ENCODE measurements at places on chromosomes 16 and 17.

- DNase-seq = no peak
Observed at GRCh38 chr16:51228097-51228659, 77.1 kb upstream of the SALL1 start.

DNA sequence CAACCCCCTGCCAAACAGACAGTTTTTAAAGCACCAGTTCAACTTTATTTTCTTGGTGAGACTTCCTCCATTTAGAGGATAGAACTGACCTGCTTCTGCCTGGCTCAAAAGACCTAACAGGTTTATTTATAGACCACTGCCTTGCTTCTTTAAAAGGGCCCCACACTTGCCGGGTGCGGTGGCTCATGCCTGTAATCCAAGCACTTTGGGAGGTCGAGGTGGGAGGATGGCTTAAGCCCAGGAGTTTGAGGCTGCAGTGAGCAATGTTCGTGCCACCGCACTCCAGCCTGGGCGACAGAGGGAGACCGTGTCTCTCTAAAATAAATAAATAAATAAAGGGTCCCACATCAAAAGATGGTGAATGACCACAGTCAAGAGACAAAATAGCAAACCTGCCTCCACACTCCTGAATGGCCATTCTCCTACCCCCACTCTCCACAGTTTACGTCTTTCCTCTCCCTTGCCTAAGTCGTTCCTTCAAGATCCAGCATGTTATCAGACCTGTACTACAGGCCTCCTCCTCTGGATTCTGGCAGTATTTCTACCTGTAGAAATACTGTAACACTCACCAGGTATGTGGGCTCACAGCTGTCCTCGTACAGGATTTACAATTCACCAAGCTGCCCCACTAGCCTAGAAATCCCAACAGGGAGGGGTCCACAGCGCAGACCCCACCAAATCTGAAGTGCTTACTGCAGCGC is 95.6 kb downstream of the SMG6 start:
- no peak for DNase-seq

DNA sequence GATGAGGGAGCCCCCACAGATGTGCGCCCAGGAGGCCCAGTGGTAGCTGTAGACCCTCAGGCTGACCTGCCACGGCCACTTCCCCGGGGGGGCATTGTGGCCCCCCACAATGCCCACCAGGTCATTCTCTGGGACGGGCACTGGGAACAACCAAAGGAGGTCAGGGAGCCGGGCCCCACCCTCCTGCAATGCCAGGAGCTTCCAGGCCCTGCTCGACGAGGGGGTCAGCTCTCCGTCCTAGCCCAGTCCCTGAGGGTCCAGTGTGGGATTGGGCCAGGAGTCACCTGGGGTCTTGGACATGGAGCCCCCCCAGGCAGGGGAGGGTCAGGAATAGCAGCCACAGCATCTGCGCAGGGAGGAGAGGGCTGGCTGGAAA is 7.0 kb downstream of the TPSD1 start:
- DNase-seq = no peak

DNA sequence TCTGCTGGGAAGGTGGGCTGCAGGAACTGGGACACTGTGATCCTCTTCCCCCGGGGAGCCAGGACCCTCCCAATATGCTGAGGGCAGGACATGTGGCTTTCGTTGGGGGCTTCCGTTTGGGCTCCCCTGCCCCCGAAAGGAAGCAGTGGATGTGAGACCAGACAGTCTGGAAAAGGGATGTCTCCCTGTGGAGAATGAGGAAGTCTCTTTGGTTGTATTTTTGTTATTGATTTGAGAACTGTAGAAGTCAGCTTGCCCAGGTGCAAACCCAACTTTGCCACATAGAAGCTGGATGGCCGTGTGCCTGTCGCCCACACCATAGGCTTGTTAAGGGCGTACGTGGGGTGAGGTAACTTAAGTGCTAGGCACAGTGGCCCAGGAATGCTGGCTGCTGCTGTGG is 18.8 kb downstream of the LLGL2 start:
- DNase-seq = no peak

GRCh38 chr16:64225036-64225435 is 896.8 kb downstream of the CDH11 start:
- DNase-seq = no peak

DNA sequence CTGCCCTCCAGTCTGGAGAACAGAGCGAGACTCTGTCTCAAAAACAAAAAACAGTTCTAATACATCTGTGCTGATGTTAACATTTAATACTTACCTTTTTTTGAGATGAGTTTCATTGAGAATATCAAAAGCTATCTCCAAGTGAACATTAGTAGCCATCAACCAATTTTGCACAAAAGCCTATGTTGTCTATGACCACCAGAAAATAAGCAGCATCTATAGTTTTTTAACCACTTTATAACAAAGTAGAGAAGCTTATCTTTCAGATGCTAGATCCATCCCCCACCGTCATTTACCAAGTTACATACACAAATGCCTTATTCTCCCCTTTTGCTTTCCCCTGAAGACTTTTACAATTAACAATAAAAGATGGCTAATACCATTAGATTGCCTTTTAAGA is 4.1 kb downstream of the SRSF1 start:
- DNase-seq = no peak
